Activated T-cell treated with anti-CD3 and anti-CD28 coated beads, Interleukin-2, amount 50 U/mL, for 4 hours (primary cell): ENCODE measurements at places on chromosomes 3 and 15. TPM values are rescaled to one million over a fixed set of nuclear protein-coding genes. Genes with fewer than 3 reads are reported as not detected.

DNA sequence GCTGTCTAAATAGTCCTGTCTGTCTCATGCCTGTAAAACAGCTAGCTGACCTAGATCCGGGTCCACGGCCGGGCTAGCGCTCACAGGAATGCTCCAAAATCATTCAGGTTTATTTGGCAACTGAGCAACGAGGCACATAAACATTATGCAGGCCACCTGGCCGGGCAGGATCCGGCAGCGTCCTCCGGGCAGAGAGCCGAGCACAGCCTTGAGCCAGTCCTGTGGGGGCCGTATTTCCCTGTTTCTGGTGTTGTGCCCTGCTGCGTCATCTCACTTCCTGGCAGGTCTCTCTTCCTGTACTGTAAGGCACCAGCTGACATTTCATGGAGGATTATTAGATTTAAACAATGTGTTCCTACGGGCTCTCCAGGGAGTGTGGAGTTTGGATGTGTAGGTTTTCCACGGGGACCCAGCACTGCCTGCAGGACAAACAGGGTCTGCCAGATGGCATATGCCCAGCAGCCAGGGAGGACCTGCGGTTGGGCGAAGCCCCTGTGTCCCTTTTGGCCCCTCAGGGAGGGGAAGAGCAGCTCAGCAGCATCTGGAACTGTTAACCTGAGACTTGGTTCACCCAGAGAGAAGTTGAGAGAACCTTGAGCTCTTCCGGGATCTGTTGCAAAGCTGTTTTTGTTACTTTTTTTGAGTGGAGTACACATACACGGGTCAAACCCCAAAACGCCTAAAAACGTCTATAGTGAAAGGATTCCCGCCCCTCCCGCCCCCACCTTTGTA is 16.6 kb upstream of the LRRK1 start:
- no peak for DNase-seq

The LXN gene
- 2.3 TPM for total RNA-seq

The STAC gene
- not detected for total RNA-seq

The TRH gene
- not detected for total RNA-seq
